Uterus (tissue), 4 donors: ENCODE measurements at places on chromosomes 3 and 15. TPM values are rescaled to one million over a fixed set of nuclear protein-coding genes. Genes with fewer than 3 reads are reported as not detected.

The ARL13B gene
- 9.7 TPM for total RNA-seq

The P2RY12 gene
- total RNA-seq: 3.1 TPM

The AKAP13 gene
- 293 TPM for total RNA-seq

The PP2D1 gene
- not detected for total RNA-seq

The ACP3 gene
- not detected for total RNA-seq

The TJP1 gene
- total RNA-seq: 72.4 TPM

The CD80 gene
- not detected for total RNA-seq

The RCN2 gene
- total RNA-seq: 41.9 TPM

The DCBLD2 gene
- 27.4 TPM for total RNA-seq

The IL17RE gene
- 10.7 TPM for total RNA-seq

GRCh38 chr15:67024314-67024997 is 40.9 kb upstream of the SMAD3 start:
- DNase-seq: peak; percentile 91

- DNase-seq: no peak
These were observed 987.9 kb downstream of the NTRK3 start for GRCh38 chr15:87268675-87269074.

DNA sequence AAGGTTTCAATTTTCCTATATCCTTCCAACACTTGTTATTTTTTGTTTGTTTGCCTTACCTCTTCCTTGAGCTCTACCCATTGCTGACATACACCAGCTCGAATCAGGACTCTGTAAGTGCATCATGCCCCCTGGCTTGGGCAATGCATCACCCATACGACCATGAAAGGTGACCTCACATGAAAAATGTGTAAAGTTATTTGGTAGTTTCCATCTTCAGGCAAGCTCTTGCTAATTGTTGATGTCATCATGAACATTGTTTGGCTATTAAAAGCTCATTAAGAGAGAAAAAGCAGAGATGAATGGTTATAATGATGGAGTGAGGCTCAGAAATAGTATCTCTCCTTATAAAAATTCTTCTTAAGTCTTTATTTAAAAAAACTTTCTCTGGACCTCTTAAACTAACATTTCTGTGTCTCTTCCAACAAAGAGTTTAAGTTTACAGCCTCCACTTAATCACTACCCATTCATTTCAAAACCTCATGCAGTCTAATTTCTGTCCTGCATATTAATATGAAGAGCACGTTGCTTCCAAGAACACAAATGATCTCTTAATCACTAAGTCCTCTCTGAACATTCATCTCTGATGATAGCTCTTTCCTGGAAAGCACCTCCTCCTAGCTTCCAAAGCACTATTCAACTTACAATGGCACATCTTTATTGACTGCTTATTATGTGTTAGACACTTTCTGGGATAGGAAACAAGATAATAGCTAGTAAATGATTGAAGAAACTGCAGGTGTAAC is 236.3 kb downstream of the NFKBIZ start:
- DNase-seq: no peak

GRCh38 chr3:143975554-143976152 is 4.0 kb downstream of the DIPK2A start:
- no peak for DNase-seq

DNA sequence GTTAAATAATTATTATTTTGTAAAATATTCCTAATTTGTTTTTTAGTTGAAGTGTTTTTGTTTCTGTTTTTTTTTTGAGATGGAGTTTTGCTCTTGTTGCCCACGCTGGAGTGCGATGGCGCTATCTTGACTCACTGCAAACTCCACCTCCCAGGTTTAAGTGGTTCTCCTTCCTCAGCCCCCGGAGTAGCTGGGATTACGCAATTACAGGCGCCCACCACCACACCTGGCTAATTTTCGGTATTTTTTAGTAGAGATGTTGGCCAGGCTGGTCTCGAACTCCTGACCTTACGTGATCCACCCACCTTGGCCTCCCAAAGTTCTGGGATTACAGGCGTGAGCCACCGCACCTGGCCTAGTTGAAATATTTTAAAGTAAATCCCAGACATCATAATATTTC is 48.7 kb upstream of the GATM start:
- DNase-seq: no peak

- peak; percentile 74 for DNase-seq
These were observed at the start of gene TASOR for GRCh38 chr3:56683122-56683817. TSS of gene TASOR (minus strand) at chr3:56683265. CDS start at chr3:56683006, 259 bp downstream.

GRCh38 chr3:159637883-159638542 is 350.6 kb upstream of the IL12A start:
- no peak for DNase-seq

DNA sequence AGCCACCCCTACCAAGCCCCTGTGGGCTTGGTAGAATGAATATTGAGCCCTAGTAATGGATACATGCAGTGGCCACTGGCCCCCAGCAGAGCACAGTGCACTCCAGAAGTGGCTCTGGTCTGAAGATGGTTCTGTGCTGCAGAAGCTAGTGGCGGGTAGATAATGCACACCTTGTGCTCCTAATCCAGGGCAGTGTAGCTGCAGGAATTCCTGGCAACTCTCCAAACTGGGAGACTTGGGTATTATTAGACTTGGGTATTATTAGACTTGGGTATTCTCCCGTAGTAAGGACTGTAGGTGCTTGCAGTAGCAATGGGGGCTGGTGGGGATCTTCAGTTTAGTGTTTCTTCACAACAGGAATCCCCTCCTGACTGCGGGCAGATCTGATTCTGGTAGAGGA is 34.7 kb downstream of the NUSAP1 start:
- DNase-seq: no peak

- no peak for DNase-seq
These were observed 49.7 kb upstream of the ACP3 start for GRCh38 chr3:132267391-132267993.

GRCh38 chr3:194277104-194277785 is 73.9 kb downstream of the CPN2 start:
- DNase-seq: peak; percentile 78

GRCh38 chr15:63089260-63090043 is 32.2 kb upstream of the LACTB start:
- DNase-seq: peak; percentile 74

DNA sequence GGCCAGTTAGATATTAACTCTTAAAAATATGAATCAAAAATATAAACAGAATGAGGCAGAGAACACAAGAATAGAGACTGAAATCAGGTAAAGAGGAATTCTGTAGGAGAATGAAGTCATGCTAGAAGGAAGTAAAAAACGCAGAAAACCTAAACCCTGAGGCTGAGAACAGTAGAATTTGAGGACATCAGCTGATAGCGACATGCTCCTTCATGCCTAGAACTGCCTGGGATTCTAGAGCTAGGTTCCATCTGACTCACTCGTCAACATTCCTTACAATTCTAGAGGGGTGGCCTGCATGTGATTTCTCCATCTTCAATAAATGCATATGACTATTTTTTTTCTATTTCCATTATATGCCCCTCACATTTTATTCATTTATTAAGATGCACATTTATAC is 343.0 kb downstream of the ROBO1 start:
- DNase-seq: no peak

GRCh38 chr15:90325726-90326125 is 26.4 kb upstream of the ZNF774 start:
- DNase-seq: no peak

- no peak for DNase-seq
These were observed 13.6 kb upstream of the AHSG start for GRCh38 chr3:186599142-186599784.

DNA sequence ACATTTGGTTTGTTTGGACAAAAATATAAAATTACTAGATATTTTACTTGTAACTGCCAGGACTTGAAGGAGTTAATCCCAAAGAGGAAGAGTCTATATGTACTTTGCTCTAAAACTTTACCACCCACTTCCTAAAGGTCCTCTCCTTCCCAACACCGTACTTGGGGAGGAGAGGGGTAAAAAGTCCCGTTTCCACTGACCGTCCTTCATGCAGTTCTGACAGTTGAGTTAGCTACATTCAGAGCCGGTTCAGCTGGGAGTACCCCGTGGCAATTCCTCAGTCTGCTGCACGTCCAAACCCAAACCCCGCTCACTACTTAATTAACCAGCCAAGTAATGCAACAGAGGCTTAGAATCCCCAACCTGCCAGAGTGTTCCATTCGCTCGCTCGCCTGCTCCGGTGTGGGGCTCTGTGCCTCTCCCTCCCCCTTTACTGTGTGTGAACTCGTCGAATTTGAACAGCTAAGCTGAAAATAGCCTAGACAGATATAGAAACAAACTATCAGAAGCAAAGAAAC is 519.7 kb downstream of the FOXP1 start:
- peak; percentile 26 for DNase-seq

DNA sequence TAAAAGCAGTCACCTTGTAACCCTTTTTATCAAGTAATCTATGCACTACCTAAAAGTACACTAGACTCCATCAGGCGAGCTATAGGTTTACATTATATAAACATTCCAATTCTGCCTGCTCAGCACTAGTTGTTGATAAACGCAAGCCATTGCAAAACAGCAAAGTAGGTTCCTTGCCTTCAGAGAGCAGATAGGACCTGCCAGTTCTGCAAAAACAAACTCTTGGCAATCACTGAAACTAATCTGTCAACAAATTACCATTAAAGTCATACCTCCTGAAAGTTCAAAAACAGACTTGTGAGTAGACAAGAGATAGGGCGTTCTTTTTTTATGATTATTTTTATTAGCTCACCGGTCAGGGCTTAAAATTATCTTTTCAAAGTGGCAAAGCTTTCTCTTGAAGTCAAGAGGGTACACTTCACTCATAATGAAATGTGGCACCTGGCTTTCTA is 392.5 kb downstream of the FOXP1 start:
- DNase-seq: no peak

- DNase-seq: no peak
These were observed 81.1 kb downstream of the BTD start for GRCh38 chr3:15682561-15683185.

DNA sequence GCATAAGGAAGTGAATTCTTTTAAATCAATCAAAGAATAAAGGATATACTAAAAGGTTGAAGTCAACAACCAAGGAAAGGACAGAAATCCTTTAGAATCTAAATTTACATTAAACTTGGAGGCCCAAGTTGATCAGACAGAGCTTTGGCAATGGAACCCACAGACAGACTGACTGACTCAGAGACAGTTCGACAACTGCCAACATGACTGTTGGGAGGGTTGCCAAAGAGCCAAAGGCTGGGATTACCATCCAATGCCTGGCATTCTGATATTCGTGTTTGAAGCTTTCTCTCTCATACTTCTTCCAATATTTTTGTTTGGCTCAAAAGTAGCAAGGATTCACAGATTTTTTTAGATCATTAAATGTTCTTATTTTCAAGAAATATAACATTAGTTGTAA is 406.1 kb downstream of the PLCL2 start:
- no peak for DNase-seq

DNA sequence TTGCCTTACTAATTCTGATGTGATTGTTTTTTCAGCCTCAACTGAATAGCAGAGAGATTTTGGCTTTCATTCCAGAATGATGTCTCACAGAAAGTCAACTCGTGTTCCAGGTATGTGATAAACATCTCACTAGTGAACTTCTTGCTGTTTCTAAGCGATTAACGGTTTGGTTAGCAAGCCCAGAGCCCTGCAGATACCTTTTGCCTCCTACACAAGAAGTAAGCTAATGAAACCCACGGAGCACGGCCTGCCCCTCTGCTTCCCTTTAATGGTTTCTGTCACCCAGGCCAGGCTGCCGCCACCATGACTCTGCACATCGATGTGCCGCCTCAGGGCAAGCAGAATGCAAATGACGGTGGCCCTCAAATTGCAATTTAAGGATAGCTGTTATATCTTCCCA is 155.9 kb upstream of the ICE2 start:
- no peak for DNase-seq

DNA sequence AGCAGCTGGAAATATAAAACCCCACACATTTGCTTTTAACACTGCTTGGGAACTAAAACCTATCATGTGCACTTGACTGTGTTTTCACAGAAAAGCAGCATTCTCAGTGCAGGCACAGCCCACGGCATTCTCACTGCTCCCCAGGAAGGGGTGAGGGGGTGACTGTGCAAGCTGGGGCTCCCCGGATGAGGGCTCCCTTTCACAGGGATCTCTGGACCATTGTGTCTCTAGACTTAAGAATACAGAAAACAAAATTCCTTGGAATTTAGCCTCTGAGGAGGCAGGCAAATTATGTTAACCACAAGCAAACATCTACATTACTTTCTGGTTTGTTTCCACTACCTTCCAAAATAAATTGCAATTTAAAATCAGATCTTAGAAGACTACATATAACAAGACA is 100.3 kb downstream of the FSIP1 start:
- no peak for DNase-seq

GRCh38 chr3:14123308-14124222 is 1.1 kb downstream of the CHCHD4 start:
- DNase-seq: no peak

DNA sequence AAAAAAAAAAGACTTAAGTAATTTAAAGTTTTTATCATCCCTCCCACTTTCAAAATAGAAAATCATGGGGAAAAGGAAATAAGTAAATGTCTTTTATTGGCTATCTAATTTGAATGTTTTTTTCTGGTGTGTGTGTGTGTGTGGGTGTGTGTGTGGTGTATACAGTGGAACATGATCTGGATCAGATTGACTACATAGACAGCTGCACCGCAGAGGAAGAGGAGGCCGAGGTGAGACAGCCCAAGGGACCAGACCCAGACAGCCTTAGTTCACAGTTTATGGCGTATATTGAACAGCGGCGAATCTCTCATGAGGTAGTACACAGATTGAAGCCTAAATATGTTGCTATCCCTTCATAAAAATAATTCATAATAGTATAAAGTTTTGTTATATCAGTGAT is 44.5 kb downstream of the LRCH3 start:
- DNase-seq: no peak

DNA sequence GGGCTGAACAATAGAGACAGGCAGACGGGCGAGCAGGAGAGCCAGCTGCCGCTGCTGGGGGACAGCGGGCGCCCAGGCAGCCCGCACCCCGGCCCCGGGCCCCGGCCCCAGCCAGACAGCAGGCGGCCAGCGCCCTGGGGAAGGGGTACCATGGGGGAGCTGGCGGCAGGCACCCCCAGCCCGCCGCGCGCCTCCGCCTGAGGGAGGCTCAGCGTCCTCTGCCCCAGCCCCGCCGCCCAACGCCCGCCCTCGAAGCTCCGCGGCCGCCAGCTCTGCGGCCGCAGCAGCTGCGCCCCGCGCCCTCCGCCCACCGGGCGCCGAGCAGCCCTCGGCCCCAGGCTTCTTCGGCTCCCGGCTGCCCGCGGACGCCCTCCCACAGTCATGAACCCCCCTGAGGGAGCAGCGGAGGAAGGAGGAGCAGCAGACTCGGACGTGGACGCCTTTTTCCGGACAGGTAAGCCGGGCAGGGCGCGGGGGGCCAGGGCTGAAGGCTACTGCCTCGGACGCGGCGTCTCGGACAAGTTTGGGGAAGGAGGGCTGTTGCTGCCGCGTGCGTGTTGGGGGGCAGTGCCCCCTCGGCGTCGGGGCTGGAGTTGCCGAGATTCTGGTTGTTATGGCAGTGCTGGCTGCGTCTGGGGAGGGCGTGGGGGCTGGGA is 41.6 kb upstream of the ROPN1 start:
- peak; percentile 35 for DNase-seq

- DNase-seq: peak; percentile 86
These were observed 42.4 kb upstream of the RHO start for GRCh38 chr3:129485721-129486663.

GRCh38 chr3:101011136-101011535 is 17.9 kb upstream of the ABI3BP start:
- DNase-seq: no peak
